ENCODE measurements at places on chromosomes 7 and 10.

DNA sequence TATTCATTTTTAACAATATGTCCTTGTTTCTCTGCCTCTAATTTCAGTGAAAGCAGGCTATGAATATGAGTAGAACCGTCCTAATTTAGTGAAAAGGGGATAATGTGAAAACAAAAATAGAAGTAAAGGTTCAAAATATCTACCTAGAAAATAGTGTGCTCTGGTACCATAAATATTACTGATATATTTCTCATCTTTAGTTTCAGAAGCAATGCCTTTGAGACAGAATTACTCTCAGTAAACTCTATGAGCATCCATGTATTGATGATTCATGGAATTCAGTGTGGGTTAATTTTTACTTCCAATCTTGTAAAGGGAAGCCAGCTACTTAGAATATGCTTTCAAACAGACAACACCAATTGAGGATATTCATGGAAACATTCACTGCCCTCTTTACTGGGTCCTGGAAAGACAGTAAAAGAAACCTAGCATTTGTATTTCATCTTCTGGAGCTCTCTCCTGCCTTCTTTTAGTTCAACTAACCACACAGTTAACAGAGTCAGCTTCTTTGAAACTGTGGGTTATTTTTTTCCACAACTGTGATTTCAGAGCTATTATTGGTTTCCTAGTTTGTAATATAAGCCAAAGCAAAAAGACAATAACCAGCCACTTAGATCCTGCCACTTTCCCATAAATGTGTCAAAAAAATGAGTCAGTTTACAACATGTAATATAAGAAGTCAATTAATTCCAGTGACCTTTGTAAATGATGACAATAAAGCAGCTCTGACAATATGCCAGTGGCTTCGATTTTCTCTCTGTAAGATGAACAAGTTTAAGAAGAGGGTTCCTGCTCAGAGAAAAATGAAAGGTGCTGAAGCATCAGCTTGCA, 1.7 kb downstream of the LRRN3 start:
- DNase-seq = no peak

DNA sequence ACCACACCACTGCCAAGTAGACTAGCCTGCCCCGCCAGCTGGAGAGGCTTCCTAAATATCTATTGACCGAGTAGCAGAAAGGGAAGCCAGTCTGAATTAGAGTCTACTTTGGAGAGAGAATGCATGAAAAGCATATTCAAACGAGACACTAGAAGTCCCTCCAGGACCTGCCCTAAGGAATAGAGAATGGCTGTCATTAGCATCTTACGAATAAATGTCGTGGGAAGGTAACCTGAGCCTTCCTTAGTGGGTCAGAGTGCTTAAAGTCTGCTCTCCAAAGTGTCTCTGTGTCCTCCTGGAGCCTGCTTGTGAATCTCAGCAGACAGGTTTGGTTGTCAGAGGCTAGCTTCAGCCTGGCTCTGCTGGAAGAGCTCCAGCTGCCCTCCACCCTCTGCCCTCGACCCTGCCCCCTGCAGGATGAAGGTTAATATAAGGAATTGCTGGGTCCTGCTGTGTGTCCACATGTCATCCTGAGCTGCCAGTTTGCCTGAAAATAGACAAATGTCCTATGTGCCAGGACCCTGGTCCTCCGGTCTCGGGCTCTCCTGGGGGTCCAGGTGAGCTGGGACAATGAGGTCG, 33.4 kb downstream of the FAM241B start:
- DNase-seq = no peak

- DNase-seq = no peak
These were observed 62.7 kb downstream of the MET start for GRCh38 chr7:116734710-116735109.

- no peak for DNase-seq
These were observed 234.4 kb upstream of the IMMP2L start for GRCh38 chr7:111796671-111797070.

GRCh38 chr10:102714621-102715455, at the start of gene SFXN2:
SFXN2 (plus strand) TSS chr10:102714636; CDS start chr10:102726637, 12,001 bp downstream.
- peak; percentile 41 for DNase-seq

DNA sequence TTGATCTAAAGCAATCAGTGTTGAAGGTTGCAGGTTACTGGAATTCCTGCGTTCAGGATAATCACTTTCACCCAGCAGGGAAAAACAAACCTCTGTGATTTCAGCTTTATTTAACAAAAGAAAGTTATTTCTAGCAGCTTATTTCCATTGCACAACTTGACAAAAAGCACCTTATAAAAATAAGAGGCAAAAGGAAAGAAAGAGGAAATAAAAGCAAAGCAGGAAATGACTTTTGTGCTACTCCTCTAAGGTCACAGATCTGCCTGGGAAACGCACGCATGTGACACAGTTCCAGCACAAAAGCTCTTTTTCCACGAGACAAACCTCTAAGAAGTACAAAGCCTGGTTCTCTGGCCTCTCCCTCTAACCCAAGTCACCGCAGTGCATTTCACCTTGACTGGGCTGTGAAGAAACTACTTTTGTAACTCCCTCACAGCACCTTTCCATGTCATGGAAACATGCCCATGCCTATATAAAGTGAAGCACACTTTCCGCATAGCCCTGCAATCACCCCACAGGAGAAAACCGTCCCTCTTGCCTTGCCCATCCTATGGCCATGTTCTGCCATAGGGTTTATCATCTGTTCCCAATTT, 870 bp downstream of the ANK3 start:
- no peak for DNase-seq

GRCh38 chr10:84428711-84429110, 100.3 kb downstream of the CCSER2 start:
- DNase-seq = no peak

- DNase-seq = no peak
These were observed 324.1 kb downstream of the LRMDA start for GRCh38 chr10:75755528-75755927.

- DNase-seq = no peak
These were observed 156.6 kb downstream of the PRKAG2 start for GRCh38 chr7:151720280-151720679.

DNA sequence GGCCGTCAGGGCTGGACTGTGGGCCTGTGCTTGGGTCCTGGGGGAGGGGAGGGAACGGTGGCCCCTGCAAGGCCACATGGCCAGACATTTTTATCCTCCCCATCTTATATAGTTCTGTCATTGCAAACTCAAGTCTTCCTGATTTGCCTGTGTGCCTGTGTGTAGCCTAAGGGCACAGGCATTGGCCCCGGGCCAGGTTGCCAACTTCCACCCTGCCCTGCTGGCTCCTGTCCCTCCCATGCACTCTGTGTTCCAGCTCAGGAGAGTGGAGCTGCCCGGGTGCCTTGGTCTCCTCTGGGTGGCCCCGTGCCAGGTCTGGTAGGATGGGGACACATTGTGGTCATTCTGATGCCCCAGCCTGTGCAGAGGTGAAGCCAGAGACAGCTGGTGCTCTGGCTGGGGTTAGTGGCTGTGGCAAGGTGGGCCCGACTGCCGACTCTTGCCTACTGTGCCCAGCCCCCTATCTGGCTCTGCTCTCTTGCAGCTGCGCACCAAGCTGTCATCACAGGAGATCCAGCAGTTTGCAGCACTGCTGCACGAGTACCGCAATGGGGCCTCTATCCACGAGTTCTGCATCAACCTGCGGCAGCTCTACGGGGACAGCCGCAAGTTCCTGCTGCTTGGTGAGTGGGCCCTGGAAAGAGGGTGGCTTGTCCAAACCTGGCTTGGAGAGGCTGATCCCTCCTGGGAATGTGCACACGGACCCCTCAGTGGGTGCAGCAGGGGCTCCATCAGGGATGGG, 14.8 kb downstream of the NACAD start:
- no peak for DNase-seq

GRCh38 chr7:64706625-64707292, 40.8 kb downstream of the ZNF107 start:
- DNase-seq = no peak

DNA sequence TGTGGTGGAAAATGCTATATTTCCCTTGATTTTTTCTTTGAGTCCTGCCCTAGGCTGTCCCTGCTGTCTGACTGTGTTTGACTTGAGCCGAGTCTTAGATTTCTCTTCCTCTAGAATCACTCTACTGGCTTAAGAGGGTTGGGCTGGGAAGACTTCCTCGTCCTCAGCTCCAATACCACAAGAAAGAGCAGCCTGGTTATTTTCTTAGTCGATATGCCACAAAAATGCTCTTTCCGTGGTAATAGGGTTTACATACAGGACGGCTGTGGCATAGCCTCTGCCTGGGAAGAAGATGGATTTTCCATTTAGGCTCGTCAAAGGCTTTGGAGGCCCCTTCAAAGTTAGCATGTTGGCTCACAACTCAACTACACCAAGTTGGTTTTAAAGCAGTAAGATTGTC, 212.0 kb upstream of the IGFBP3 start:
- DNase-seq = no peak

DNA sequence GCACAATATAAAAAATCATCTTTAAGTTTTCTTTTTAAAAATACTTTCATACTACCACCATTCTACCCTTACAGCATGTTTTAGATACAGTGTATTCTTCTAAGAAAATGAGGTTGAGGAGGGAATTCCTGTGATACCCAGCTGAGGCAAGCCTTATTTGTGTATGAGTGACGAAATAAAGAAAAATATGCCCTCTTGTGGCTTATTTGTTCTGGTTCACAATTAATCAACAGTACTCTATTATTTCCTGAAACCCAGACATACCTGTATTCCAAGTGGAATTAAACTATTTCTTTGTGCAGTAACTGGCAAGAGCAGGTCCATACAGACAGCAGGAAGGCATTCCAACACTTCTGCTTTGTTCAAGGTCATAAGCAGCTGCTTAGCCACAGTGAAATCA, 4.5 kb upstream of the SEMA3D start:
- DNase-seq = no peak

- no peak for DNase-seq
These were observed 120.6 kb downstream of the CPED1 start for GRCh38 chr7:121109145-121109544.

DNA sequence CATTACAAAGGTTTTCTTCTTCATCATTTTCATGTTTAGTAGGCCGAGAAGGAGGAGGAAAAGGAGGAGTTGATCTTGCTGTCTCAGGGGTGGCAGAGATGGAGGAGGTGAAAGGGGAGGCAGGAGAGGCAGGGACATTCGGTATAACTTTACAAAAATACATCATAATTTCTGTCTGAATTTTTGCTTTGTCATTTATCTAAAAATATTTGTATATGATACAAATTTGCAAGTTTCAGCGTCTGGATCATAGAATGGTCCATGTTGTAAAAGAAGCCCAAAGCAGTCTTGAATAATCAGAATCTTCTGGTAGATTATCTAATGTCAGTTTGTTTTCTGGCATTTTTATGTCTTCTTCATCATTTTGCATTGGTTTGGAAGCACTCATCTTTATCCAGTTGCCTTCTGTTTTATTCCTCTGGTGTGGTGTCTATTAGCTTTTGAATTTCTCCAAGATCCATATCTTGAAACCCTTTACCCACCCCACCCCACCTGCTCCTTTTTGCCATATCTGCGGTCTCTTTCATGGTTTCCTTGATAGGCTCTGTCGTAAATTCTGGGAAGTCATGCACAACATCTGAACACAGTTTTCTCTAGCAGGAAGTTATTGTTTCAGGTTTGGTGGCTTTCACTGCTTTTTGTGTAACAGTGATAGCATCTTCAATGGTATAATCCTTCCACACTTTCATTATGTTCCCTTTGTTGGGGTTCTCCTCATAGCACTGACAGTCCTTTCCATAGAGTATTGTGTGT, 95.0 kb downstream of the ST7 start:
- no peak for DNase-seq

- no peak for DNase-seq
These were observed 100.2 kb downstream of the ATXN7L1 start for GRCh38 chr7:105776068-105776790.

GRCh38 chr7:2823130-2823529, 21.0 kb downstream of the GNA12 start:
- no peak for DNase-seq

GRCh38 chr10:32744321-32744720, 213.7 kb downstream of the ITGB1 start:
- no peak for DNase-seq

DNA sequence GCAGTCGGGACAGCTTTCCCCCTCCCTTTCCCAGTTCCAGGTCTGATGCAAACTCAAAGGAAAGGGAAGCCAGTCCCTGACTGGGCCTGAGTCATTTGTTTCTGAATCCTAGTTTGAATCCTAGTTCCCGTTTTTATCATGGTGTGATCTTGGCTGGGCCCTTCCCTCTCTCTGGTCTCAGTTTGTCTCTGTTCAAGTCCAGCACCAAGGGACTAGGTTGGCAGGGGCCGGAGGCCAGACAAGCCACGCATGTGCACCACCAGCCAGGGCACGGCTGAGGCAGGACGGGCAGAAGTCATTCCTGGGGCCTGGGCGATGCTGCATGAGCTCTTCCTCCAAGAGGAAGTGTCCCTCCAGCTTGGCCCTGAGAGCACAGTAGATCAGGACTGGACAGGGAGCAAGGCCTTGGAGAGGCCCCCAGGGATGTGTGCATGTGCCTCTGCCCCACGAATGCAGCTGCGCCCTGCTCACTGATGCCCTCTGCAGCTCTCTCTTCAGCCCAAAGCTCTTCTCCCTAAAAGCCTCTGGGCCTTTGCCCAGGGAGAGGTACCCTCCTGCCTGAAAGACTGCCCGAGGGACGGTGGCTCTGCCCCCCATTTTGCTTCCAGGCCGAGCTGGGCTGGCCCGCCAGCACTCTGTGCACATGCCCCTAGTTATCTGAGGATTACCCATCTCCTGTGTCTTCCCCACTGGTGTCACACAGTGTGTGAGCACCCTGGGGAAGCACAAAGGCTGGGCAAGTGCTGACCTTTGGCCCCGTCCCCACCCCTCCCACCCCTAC, 86.7 kb downstream of the ZMIZ1 start:
- no peak for DNase-seq

GRCh38 chr10:35040760-35041501, 49.2 kb downstream of the CUL2 start:
- no peak for DNase-seq

DNA sequence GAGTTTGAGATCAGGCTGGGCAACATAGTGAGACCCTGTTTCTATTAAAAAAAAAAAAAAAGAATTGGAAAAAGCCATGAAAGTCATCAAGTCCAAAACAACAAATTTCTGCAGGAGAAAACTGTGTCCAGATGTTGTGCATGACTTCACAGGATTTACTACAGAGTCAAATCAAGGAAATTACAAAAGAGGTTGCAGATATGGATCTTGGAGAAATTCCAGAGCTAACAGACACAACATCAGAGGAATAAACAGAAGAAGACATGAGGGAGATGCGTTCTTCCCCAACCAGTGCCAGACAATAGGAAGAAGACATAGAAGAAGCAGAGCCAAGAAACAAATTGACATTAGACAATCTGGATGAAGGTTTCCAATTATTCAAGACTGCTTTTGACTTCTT, 24.3 kb upstream of the KCNIP2 start:
- DNase-seq = no peak

All from stimulated activated CD4-positive, alpha-beta T cell treated with anti-CD3 and anti-CD28 coated beads, Interleukin-2, amount 100 ng/mL, for 48 hours (primary cell).